GM12892 (cell line): ENCODE measurements at places on chromosomes 3 and 15.

DNA sequence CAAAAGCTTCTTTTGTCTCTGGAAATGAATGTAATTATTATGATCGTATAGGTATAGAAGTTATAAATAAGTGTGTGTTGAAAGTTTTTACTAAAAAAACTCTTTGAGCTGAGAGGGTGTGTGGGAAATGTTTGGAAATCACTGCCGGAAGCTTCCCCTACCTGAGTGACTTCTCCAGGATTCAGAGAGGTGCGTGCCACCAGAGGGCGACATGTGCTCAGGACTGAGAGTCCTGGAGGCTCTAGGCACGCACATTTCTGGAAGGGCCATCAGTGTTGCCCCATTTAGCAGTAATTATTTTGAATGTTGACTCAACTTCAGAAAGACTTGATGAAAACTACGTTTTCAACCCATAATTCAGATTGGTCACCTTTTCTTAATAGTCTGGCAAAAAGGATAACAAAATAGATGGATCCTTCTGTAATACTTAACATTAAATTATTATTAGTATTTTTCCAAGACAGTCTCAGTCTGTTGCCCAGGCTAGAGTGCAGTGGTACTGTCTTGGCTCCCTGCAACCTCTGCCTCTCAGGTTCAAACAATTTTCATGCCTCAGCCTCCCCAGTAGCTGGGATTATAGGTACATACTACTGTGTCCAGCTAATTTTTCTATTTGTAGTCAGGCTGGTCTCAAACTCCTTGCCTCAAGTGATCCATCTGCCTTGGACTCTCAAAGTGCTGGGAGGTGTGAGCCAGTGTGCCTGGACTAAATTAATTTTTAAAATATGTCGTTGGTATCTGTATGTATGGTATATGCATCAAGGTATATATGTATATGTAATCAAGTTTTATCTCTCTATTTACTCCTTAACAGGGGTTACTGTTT lies 34.5 kb downstream of the GPR171 start:
- no peak for DNase-seq

DNA sequence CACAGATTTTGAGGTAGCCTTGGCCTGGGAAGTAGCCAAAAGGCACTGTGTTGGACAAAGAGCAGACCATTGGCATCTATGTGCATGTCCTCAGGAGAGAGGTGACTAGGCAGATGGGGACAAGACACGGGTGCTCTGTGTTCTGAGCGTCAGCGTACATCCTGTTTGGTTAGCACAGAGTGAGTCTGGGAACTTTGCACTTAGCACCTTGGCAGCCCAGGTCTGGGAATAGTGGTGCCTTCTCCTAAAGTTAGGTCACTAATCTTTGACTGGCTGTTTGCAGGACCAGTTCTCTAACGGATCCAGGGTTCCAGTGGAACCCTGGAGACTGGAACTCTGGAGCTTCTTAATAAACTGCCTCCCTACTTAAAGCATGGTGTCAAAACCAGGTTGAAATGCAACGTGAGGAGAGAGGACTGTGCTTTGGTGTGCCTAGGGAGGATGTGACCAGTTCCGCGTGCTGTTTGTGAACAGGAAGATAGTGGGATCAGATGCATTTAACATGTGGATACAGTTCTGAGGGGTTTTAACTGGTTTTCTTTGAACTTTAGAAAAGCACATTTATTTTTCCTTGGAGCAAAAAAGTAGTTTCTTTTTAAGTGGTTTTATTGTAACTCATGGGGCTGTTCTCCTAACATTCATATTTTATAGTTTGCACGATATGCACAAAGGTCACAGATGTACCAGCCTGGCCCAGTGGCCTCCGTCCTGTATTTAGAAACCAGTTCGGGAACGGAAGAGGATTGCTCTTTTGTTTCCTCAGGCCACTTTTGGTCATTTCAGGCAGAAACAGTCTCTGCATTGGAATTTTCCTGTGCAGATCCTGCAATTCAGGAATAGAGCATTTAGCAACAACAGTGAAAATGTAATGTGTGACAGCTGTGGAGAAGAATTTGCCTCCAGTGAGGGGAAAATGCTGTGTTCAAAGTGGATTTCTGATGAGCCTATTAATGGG lies 48.8 kb downstream of the ABHD2 start:
- no peak for DNase-seq

GRCh38 chr3:43031889-43032545 lies 52.9 kb downstream of the GASK1A start:
- no peak for DNase-seq

DNA sequence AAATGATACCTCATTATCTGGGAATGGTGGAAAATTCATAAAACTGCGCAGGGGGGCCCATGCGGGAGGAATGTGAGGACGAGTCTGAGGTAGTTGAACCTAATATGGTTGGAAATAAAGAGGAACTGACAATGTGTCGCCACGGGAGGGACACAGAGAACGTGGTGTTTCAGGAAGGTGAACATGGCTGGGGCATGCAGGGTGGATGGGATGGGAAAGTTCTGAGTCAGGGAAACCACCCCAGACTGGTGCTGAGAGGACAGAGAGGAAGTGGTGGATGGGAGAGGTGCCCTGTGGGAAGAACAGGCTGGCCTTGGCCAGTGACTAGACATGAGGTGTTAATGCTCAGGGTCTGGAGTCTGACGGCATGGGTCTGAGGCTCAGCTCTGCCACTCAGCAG lies 137.1 kb upstream of the WNT5A start:
- DNase-seq = no peak

- no peak for DNase-seq
Measured at GRCh38 chr3:197178998-197179397, 119.4 kb downstream of the DLG1 start.

GRCh38 chr3:65523878-65524277 lies 514.8 kb downstream of the MAGI1 start:
- DNase-seq = no peak

- no peak for DNase-seq
Measured at GRCh38 chr3:70137366-70137765, 137.8 kb downstream of the SAMMSON start.

- DNase-seq = no peak
Measured at GRCh38 chr3:194300382-194300758, 50.8 kb downstream of the CPN2 start.
